ENCODE measurements at places on chromosomes 3 and 15. TPM values are rescaled to one million over a fixed set of nuclear protein-coding genes. Genes with fewer than 3 reads are reported as not detected.

SAMD7 gene
- not detected for total RNA-seq

EFCAB12 gene
- 0.71 TPM for total RNA-seq

BCL2A1 gene
- total RNA-seq, result 10.3 TPM

SLC28A2 gene
- total RNA-seq, result not detected

LRTM1 gene
- total RNA-seq, result not detected

PPCDC gene
- total RNA-seq, result 17.3 TPM

IFT122 gene
- 12.7 TPM for total RNA-seq

SSUH2 gene
- 1.2 TPM for total RNA-seq

C3orf22 gene
- total RNA-seq, result not detected

GOLGA8J gene
- not detected for total RNA-seq

CYP1A2 gene
- total RNA-seq, result not detected
